ENCODE measurements at places on chromosomes 16 and 17. TPM values are rescaled to one million over a fixed set of nuclear protein-coding genes. Genes with fewer than 3 reads are reported as not detected.

The RNU2-1 gene
- polyA plus RNA-seq: not detected

The FNDC8 gene
- polyA plus RNA-seq: not detected

The PRM1 gene
- polyA plus RNA-seq: not detected

The RGS11 gene
- 1.4 TPM for polyA plus RNA-seq

The G6PC3 gene
- 69.6 TPM for polyA plus RNA-seq

The PPP1R1B gene
- polyA plus RNA-seq: 15.2 TPM

Measured in left kidney (tissue), 8 donors.